ENCODE measurements at places on chromosomes 12 and 14.

DNA sequence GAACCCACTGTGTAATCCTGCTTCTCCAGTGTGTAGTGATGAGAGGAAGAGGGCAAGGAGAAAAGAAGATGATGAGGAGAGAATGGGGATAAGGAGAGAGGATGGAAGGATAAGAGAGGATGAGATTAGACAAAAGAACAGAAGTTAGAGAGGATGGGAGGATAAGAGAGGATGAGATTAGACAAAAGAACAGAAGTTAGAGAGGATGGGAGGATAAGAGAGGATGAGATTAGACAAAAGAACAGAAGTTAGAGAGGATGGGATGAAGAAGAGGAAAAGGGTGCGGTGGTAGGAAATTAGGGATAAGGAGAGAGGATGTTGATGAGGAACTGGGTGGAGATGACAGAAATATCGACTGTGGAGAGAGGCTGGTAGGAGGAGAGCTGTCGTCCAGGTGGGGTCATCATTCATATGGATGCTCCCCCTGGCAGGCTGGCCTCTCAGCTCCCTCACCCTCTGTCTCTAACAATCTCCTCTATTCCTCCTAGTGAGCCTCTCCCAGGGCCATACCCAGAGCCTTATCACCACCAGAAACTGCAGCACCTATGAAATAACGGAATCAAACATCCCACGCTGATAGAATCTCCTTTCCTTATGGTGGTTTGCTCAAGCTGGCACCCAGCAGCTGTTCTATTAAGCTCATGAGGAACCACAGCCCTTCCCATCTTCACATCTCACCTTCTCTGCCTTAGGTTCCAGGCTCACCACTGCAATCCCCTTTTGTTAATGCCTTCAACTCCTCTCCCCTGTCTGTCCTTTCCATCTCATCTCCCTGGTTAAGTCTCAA is 6.0 kb upstream of the CIROP start:
- DNase-seq, result no peak

DNA sequence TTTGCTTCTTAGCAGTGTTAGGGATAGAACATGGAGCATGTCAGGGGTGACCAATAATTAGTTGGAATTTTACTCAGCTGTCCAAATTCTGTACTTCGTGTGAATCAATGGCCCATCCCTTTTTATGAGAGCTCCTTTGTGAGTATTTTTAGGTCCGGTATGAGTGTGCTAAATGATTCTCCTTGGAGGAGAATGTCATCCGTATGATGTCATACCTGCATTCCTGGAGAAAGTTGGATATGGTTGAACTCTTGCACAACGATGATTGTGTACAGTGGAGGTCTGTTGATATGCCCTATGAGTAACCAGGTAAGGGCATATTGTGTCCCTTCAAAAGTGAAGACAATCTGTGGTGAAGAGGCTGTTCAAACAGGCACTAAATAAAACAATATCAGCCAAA is 400.8 kb downstream of the GXYLT1 start:
- DNase-seq, result no peak

- DNase-seq, result no peak
Observed at GRCh38 chr12:57236925-57237595, 7.5 kb downstream of the SHMT2 start.

- no peak for DNase-seq
Observed at GRCh38 chr12:118271183-118271582, 101.5 kb downstream of the TAOK3 start.

GRCh38 chr14:60085085-60085484 is 6.6 kb upstream of the PCNX4 start:
- DNase-seq, result no peak

GRCh38 chr12:123067654-123068053 is 83.2 kb downstream of the PITPNM2 start:
- no peak for DNase-seq
